Stimulated activated CD4-positive, alpha-beta T cell treated with anti-CD3 and anti-CD28 coated beads, Interleukin-15, amount 100 ng/mL, for 1 hour (primary cell): ENCODE measurements at places on chromosomes 11 and 22.

DNA sequence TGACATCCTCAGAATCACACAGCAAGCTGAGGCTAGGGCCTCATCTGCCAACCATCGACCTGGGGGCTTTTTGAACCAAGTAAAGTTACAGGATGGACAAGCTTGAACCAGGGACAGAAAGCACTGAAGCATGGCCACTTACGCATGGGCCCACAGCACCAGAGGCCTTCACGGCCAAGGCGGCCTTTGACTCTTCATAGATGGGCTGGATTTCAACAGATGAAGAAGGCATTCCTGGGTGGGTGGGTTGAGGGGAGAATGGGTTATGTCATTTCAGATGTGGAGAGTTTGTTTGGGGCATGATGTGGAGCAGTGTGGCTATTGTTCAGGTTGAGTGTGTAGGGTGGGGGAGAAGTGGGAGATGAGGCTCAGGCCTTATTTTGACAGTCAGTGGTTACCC lies 60.2 kb downstream of the LRRC32 start:
- DNase-seq: no peak

DNA sequence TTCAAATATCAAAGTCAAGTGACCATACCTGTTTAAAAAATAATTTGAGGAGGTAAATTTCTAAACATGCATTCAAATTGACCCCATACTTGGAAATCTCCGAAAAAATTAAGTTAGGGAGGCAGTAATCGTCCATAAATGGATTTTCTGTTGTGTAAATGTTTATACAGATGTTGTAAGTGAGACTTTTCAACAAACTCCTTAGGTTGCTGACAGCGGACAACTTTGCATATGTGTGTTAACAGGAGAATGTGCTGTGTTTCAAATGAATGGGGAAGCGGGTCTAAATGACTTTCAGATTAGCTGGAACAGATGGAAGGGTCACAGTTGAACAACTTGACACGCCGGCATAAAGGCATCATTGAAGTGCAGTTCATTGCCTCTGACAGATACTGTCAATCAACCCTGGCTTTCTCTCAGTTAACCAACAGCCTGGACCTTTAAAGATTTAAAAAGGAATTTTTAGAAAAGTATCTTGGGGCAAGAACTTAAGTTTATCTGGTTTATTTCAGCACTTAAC lies 98.2 kb upstream of the DBX1 start:
- no peak for DNase-seq

DNA sequence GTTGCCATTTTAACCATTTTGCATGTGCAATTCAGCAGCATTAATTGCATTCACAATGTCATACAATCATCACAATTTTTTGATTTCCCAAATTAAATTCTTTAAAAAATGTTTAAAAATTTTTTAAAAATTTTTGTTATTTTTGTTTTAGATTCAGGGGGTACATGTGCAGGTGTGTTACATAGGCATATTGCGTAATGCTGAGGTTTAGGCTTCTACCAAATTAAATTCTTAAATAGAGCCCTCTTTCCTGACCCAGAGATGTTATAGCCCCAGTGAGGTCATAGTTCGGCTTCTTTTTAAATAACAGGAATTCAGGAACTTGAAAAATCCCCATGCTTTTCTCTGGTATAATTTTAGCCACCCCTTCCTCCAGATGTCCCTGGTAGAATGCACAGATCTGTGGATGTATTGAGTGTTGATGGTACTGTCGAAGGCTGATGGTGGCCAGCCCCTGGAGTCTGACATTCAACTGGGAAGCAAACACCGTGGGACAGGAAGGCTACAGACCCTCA lies 11.3 kb upstream of the AMPD3 start:
- DNase-seq: no peak

DNA sequence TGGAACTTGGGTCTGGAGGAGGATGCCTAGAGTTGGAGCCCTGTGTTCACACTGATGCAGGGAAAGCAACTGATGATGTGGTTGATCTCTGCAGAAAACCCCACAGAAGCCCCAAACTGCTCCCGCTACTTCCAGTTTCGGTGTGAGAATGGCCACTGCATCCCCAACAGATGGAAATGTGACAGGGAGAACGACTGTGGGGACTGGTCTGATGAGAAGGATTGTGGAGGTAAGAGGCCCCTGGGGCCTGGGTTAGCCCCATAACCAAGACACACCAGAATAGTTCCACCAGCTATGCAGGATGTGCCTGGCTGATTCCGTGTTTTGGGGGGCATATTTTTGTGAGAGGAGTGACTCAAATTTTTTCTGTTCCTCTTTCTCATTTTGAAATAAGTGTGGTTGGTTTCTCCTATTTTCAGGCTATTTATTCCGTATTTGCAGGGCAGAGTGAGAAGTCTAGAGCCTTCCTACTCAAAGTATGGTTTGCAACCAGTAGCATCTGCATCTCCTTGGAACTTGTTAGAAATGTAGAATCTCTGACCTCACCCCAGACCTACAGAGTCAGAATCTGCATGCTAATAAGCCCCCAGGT lies 137.3 kb upstream of the SORL1-AS1 start:
- DNase-seq: no peak

DNA sequence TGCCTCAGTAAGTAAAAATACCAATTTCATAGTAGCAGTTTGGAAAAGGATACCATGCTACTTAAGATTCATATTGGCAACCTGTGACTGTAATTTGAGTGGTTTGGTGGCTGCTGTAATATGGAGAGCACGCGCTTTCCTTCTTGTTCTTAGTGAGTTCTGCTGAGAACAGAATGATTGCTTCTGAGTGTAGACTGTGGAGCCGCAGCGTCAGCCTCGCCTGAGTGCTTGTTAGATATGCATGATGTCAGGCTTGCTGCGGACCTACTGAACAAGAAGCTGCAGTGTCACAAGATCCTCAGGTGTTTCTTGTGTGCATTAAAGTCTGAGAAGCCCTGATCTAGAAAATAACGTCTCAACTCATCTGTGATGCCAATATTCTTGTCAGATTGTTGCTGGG lies 143.2 kb downstream of the ARHGAP42 start:
- DNase-seq: no peak

DNA sequence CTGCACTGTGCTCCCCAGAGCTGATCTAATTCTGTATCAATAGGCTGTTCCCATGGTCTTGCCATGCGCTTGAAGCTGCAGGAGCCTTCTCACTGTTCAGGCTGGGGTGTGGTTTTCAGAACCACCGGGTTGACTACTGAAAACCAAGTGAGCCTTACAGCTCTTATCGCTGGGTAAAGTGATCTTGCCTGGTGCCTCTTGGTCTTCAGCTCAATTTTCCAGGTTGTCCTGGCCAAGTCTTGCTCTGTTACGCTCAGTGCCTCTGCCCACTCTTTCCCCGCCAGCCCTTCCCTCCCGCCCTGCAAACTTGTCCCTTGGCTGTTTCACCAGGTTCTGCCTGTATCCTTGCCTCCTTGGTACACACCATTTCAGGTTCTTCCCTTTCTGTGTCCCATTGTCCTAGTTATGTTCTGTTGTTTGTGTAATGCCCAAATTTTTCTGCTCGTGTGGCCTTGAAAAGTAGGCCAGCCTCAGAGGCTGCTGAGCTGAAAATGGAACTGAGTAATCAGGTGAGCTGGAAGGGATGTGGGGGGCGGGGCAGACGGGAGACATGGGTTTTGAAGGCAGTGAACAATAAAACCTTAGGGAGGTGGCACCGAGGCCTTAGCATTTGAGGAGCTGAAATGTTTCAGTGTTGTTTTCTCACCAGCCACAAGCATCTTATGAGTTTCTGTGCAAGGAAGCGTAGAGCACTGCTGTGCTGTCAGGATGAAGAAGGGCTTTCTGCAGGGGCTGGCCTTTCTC lies 11.2 kb downstream of the PEX26 start:
- DNase-seq: no peak

DNA sequence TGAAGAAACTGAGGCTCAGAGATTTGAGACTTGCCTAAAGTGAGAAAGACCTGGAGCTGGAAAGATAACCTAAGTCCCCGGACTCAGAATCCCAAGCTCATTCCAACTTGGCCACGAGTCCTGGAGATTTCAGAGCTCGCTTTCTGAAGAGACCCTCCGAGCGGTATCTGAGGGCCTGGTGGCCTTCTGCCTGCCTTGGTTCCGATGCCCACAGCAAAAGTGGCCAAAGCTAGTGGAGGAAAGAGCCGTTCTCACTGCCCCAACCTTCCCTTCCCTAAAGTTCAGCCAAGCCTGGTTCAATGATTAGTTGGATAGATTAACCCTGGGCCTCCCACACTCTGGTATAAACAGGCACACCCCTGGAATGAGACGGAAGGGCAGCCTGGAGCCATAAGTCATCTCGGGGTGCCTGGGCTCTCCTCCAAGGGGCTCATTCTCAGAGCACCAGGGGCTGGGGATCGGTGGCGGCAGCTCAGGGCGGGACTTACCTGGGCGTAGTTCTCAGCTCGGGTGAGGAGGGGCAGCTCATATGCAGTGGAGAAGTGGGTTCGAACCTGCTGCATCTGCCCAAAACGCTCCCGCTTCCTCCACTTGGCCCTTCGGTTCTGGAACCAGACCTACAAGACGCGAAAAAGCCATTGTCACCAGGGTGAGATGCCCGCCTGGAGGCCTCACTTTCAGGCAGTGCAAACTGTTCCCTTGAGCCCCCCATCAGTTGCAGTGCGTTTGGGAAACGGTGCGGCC lies 42.8 kb downstream of the ALX4 start:
- DNase-seq: no peak

DNA sequence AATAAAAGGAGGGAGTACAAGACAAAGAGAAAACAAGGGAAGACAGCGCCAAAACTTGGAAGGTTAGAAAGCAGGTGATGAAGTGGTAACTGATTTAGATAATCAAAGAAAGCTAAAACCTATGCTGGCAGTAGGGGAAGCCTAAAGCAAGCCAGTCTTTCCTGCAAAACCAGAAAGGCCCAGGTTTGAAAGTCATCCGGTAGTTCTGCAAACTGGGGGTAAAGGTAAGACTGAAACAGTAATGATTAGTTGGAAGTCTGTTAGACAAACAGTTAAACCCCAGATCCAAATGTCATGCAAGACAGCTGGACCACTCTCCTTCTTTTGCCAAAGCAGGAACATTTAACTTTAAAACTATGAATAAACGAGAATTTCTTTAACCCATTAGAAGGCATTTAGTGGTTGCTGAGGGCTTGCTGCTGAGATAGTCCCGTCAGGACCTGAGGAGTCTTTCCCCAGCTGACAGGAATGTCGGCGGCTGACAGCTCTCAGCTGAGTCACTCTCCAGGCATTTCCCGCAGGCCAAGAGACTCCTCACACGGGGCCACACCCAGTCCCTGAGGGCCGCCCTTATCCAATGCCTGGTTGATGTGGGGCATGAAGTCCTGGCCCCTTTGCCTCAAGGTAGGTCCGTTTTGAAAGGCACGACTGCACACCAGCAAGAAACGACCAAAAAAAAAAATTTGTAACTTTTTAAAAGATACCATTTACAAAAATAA lies 36.3 kb upstream of the CFAP300 start:
- DNase-seq: no peak

- no peak for DNase-seq
Observed at GRCh38 chr11:45289369-45289768, 3.2 kb upstream of the SYT13 start.

- DNase-seq: no peak
Observed at GRCh38 chr11:13667245-13667644, 1.2 kb upstream of the FAR1 start.

DNA sequence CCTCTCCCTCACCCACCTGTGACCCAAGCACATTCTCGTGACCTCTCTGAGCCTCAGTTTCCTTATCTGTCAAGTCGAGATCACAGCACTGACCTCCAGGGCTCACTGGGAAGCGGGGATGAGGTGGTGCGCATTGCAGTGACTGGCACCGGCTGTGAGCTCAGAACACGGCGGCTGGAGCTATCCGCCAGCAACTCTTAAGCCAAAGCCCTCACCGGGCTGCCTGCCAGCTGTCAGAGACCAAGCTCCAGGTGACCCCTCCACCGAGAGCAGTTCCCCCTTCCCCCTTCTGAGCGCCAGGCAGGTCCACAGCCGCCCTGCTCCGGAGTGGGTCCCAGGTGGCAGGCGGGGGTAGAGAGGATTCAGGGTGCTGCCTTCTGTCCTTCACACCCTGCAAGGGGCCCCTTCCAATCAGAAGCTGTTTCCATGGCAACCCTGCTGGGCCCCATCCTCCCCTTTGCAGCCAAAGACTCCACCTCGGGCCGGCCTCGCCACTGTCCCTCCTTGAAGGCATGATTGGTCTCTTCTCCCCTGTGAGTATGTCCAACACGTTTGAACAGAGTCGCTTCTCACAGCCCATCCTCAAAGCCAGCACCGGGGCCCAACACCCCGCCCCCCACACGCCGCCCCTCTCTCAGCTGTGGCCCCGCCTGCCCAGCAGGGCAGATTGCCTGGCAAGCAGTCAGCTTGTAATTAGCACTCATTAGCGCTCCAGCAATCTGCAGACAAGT lies 98.7 kb downstream of the WNT7B start:
- no peak for DNase-seq

DNA sequence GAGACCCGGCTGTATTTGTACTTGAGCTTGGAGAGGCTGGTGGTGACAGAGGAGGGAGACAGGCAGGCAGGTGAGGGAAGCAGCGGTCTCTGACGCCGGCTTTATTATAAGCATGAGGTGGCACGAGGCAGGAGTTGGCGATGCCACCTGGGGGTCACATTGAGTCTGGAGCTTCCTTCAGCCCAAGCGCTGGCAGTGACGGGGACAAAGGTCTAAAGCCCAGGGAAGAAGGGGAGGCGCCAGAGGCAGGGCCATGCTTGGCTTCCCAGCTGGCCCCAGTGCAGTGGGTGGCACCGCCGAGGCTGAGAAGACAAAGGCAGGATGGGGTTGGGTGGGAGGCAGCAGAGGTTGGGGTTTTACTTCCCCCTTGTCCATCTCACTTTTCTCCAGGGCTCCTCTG lies 4.5 kb downstream of the FXYD2 start:
- no peak for DNase-seq

GRCh38 chr22:17266251-17266971 lies 47.2 kb upstream of the ADA2 start:
- DNase-seq: no peak

DNA sequence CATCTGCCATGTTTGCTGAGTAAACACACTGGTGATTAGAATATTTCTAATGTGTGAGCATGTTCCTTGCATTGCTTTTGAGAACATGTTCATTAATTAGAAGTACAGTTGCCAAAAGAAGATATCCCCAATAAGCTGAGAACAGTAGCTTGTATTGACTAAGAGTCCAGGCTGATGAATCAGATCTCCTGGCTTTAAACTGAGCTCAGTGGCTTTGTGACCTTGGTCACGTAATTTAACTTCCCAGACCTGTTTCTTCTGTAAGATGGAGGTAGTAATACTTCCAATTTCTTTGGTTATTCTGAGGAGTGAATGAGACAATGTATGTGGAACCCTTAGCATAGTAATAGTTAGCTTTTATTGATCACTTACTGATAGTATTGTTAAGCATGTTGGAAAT lies 61.9 kb downstream of the CYB5R2 start:
- DNase-seq: no peak

DNA sequence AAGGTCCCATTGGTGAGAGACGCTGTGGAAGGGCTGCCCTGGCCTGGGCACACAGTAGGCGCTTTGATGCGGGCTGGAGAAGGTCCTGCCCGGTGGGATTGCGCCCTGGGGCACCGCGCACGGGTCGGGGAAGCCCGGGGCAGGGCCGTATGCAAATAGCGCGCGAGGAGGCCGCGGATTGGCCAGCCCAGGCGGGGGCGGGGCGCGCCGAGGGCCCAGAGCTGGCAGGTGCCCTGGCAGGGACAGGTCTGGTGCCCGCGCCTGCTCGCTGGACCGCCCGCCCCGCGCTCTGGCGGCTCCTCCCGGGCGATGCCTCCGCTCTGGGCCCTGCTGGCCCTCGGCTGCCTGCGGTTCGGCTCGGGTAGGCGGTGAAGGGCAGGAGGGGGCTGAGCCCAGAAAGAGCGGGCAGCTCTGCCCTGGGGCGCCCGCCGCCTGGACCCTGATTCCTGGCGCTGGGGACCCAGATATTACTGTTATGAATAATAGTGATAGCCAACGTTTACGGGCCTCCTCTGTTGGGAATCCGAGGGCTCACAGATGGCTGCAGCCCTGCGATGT lies at the start of gene UPK3A:
UPK3A (plus strand) TSS at position 245 of the 558 bp plus-strand sequence; CDS start at position 310, 65 bp downstream.
- DNase-seq: peak; percentile 55

GRCh38 chr11:99987821-99988470 lies 699.1 kb upstream of the ARHGAP42 start:
- DNase-seq: no peak
